Activated CD4-positive, alpha-beta memory T cell treated with anti-CD3 and anti-CD28 coated beads, Interleukin-2, amount 10 ng/mL, durations not matched to agents 7 days and 5 days (primary cell): ENCODE measurements at places on chromosomes 6 and 20. TPM values are rescaled to one million over a fixed set of nuclear protein-coding genes. Genes with fewer than 3 reads are reported as not detected.

The RBM24 gene
- not detected for total RNA-seq

- no peak overlapping the region for H3K4me3 ChIP-seq
- no peak for DNase-seq
- H3K4me1 ChIP-seq, result peaks cover 5% of the 10 kb centered on the region
- H3K36me3 ChIP-seq, result no peaks in the 10 kb centered on the region
- no peak overlapping the region for H3K27ac ChIP-seq
Measured at GRCh38 chr6:147065786-147066185, 138.4 kb upstream of the STXBP5 start.

GRCh38 chr20:22343612-22344011 lies 240.8 kb downstream of the FOXA2 start:
- H3K27ac ChIP-seq, result no peak overlapping the region
- DNase-seq, result no peak
- no peaks in the 10 kb centered on the region for H3K4me1 ChIP-seq
- peaks cover 2% of the 10 kb centered on the region for H3K27me3 ChIP-seq

DNA sequence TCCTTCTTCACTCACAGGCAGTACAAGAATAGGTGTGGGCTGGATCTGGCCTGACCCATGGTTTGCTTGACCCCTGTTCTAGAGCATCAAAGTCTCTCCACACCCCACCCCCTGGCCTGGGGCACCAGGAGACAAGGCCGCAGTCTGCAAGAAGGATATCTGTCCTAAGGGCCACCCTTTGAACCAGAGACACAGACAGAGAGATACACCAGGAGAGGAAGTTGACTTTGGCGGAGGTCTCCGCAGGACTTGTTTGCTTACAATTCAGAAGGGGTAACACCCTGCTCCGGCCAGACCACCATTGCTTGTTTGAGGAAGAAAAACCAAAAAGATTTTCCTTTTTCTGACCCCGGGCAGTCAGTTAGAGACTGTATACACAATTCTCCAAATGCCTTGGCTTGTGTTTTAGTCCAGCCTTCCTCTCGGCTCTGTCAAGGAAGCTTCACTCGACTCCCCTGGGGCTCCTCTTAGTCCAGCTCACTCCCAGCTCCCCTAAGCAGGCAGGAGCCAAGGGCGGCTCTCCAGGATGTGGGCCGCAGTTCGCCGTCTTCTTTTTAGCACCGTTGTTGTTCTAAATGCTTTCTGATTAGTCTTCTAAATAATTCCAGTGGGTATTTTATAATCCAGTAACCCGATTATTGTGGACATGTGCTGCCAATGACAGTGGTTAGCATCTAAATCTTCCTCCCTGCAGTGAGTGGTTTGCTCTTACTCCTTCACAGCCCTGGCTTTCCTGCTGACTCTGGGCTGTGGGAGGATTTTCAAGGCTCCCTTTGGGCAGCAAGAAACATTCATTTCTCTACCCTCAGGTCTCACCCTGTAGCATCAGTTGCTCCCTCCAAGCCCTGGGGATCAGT lies 58.6 kb upstream of the MRPS10 start:
- H3K4me1 ChIP-seq, result peaks cover 37% of the 10 kb centered on the region
- no peak overlapping the region for H3K4me3 ChIP-seq
- H3K36me3 ChIP-seq, result peaks cover 12% of the 10 kb centered on the region
- no peak for DNase-seq
- no peak overlapping the region for H3K27ac ChIP-seq

- no peak for DNase-seq
- no peaks in the 10 kb centered on the region for H3K36me3 ChIP-seq
- H3K27ac ChIP-seq, result no peak within 1 kb of the TSS
- peaks cover 77% of the 10 kb centered on the region for H3K27me3 ChIP-seq
Measured at GRCh38 chr20:57266291-57267157, at the start of gene BMP7. Gene BMP7 (minus strand): TSS chr20:57266641. CDS start chr20:57266122, 519 bp downstream.

GRCh38 chr6:48750861-48751260 lies 639.9 kb upstream of the PTCHD4 start:
- H3K4me3 ChIP-seq, result no peak overlapping the region
- no peaks in the 10 kb centered on the region for H3K4me1 ChIP-seq
- DNase-seq, result no peak
- H3K27ac ChIP-seq, result no peak overlapping the region

GRCh38 chr6:108287373-108287772 lies 7.5 kb upstream of the AFG1L start:
- H3K36me3 ChIP-seq, result no peaks in the 10 kb centered on the region
- H3K4me3 ChIP-seq, result no peak overlapping the region
- peaks cover 4% of the 10 kb centered on the region for H3K27me3 ChIP-seq
- no peak overlapping the region for H3K27ac ChIP-seq

GRCh38 chr20:20070871-20071726 lies 18.8 kb downstream of the CFAP61 start:
- H3K36me3 ChIP-seq, result no peaks in the 10 kb centered on the region
- no peak overlapping the region for H3K4me3 ChIP-seq
- no peak overlapping the region for H3K27ac ChIP-seq
- no peak for DNase-seq
- H3K27me3 ChIP-seq, result no peaks in the 10 kb centered on the region

GRCh38 chr6:35091346-35092083 lies 49.6 kb downstream of the TCP11 start:
- no peaks in the 10 kb centered on the region for H3K4me1 ChIP-seq
- H3K27me3 ChIP-seq, result peaks cover 6% of the 10 kb centered on the region

DNA sequence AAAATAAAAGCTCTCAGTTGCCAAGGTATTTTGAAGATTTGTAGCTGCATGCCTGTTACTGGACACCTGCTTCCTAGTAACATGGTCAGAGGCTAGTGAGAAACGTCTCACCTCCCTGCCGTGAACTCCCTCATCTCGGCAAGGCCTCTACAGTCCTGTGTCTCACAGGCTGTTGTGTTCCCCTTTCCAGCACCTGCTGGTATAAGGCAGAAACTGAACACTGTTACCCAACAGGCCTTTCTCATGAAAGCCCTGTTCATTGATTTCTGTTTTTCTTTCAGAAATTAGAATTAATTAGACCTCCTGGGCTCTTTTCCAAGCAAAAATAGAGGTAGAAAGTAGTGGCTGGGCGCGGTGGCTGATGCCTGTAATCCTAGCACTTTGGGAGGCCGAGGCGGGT lies 17.6 kb upstream of the SRSF3 start:
- no peak overlapping the region for H3K27ac ChIP-seq
- peaks cover 6% of the 10 kb centered on the region for H3K4me1 ChIP-seq
- H3K4me3 ChIP-seq, result no peak overlapping the region
- DNase-seq, result no peak
- no peaks in the 10 kb centered on the region for H3K27me3 ChIP-seq

GRCh38 chr6:69631552-69632346 lies 165.1 kb downstream of the LMBRD1 start:
- H3K27me3 ChIP-seq, result peaks cover 7% of the 10 kb centered on the region
- no peaks in the 10 kb centered on the region for H3K36me3 ChIP-seq
- H3K4me3 ChIP-seq, result no peak overlapping the region

DNA sequence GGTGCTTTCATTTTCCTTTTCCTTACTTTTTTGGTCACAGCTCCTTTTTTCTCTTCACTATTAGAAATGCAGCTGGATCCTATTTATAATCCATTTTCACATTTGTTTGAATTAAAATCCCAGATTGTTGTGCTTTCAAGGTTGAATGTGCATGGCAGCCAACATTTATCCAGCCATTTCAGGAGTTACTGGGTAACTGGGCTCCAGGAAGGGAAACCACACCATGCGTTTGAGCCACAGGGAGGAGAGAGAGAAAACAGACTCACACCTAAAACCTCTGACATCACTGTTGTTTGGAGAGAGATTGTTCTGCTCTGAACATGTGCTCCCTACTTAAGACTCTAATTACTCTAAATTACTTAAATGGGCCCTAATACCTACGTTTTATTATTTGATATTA lies 173.4 kb downstream of the BMP2 start:
- DNase-seq, result no peak
- no peaks in the 10 kb centered on the region for H3K27me3 ChIP-seq
- H3K4me1 ChIP-seq, result no peaks in the 10 kb centered on the region
- no peaks in the 10 kb centered on the region for H3K36me3 ChIP-seq

DNA sequence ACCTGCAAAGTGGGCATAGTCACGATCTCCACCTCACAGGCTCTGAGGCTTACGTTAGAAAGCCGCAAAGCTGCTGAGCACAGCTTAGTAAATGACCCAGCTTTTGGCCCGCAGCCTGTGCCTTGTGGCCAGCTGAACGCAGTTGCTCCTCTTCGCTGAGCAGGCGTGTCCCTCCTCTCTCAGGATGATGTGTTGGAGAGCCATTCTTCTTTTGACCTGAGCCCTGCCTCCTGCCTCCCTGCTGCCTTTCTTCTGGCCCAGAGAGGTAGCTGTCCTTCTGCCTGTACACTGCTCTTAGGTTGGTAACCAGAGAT lies 47.6 kb upstream of the MYL9 start:
- peak overlapping the region; percentile 21 for H3K27ac ChIP-seq
- H3K4me3 ChIP-seq, result no peak overlapping the region
- peaks cover 40% of the 10 kb centered on the region for H3K4me1 ChIP-seq
- DNase-seq, result no peak
- H3K27me3 ChIP-seq, result no peaks in the 10 kb centered on the region

DNA sequence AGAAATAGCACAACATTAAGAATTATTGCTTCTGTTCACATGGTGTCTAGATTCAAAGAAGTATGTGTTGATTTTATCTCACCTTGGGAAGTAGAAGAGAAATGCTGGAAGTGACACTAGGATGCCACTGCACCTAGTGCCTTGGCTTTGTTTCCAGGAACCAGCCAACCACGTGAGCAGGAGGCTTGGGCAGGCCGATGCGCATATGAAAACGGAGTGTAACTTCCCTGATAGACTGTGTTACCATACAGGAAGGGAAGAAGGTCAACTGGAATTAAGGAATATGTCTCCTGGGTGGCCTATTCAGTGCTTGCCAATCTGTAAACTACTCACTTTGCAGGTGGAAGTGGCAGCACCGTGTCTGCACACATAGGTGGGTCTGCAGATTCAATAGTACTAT lies 28.1 kb downstream of the TUBB2B start:
- no peak for DNase-seq
- H3K27me3 ChIP-seq, result peaks cover 28% of the 10 kb centered on the region
- H3K36me3 ChIP-seq, result no peaks in the 10 kb centered on the region
- H3K27ac ChIP-seq, result no peak overlapping the region
- H3K4me1 ChIP-seq, result no peaks in the 10 kb centered on the region
- H3K4me3 ChIP-seq, result no peak overlapping the region

The COL11A2 gene
- 0.53 TPM for total RNA-seq

- H3K27me3 ChIP-seq, result peaks cover 9% of the 10 kb centered on the region
- H3K27ac ChIP-seq, result no peak overlapping the region
- no peaks in the 10 kb centered on the region for H3K36me3 ChIP-seq
- DNase-seq, result no peak
Measured at GRCh38 chr20:48273843-48274242, 488.6 kb upstream of the SULF2 start.

GRCh38 chr6:63571361-63572043 lies 778 bp upstream of the LOC128125822 start:
- peak overlapping the region; percentile 86 for H3K4me3 ChIP-seq
- peaks cover 18% of the 10 kb centered on the region for H3K36me3 ChIP-seq
- H3K27ac ChIP-seq, result peak overlapping the region; percentile 95
- DNase-seq, result no peak

DNA sequence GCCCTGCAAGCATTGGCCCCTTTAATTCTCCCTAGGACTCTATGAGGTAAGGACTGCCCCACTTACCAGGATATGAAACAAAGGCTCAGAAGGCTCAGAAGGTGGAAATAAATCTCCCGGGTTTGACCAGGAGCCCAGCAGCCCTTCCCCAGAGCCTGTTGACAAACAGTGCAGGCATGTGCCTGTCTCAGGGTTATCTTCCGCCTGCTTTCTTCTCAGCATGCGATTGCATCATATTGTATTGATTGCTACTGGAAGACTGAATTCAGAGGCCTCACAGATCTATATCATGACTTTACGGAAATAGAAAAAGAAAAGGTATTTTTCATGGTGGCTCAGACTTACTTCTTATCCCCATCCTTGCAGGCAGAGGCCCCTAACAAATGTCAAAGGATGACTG lies 92.7 kb downstream of the PHACTR3 start:
- no peaks in the 10 kb centered on the region for H3K36me3 ChIP-seq
- H3K4me1 ChIP-seq, result no peaks in the 10 kb centered on the region
- H3K27me3 ChIP-seq, result peaks cover 3% of the 10 kb centered on the region
- H3K27ac ChIP-seq, result no peak overlapping the region

DNA sequence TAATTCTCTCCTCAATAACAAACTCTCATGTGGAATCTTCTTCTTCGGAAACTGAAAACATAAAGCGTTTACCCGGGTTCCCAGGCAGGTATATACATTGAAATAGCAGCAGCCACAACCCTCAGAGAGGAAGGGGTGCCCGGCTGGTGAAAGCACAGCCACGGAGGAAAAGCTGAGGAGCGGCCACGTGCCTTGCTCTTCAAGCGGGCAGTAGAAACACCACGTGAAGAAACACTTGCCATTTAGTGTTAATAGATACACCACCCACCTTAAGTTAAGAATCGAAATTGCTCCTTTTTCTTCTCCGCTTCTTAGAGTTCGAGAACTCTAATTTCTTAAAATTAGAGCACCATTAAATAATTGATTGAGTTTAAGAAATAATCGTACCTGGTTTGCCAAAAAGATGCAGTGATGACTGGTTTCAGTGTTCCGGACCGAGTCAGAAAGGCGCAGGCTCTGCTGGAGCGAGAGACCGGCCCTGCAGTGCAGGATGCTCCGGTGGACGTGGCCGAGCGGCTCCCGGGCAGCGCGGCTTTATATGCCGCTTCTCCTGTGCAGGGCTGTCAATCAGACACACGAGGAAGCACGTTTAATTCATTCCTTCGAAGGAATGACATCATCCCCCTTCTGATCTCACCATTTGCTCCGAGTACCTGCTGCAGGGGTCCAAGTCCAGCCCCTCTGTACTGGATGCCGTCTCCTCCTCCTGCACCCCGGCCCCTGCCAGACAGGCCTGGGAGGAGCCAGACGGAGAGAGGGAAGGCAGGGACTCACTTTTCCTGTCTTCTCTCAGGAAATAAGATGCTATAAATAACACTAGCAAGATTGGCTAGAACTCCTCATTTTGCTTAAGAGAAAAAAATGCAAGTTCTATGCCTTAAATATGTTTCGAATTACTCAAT lies at the start of gene THBS2:
Gene THBS2 (minus strand): TSS at position 510 of the 902 bp plus-strand sequence. CDS start 3,062 bp downstream, outside the sequence.
- DNase-seq, result no peak
- H3K27me3 ChIP-seq, result peaks cover 56% of the 10 kb centered on the region
- no peaks in the 10 kb centered on the region for H3K36me3 ChIP-seq
- no peaks in the 10 kb centered on the region for H3K4me1 ChIP-seq
- no peak within 1 kb of the TSS for H3K4me3 ChIP-seq

DNA sequence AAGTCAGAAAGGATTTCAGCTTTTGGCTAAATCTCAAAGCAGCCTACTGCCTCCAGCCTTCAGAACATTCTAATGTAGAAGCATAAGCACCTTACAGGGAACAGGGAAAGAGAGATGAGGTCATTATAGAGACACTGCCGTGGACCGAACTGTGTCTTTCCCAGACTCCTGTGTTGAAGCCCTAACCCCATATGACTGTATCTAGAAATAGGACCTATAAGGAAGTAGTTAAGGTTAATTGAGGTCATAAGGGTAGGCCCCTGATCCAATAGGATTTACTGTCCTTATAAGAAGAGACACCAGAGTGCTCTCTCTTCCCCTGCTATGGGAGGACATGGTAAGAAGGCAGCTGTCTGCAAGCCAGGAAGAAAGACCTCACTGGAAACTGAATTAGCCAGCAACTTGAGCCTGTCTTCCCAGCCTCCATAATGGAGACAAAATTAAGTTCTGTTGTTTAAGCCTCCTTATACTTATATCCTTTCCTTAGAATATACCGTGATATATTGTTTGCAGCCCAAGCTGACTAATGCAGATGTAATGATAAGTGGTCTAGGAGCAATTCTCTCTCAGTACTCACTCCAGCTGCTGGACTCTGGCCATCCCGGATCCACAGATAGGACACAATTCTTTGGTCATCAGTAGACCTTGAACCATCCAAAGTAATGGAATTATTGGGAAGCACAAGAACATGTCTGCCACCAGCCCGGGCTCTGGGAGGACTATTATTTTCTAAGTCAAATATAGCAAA lies 71.4 kb downstream of the ALDH5A1 start:
- no peak overlapping the region for H3K27ac ChIP-seq
- H3K27me3 ChIP-seq, result peaks cover 2% of the 10 kb centered on the region
